ENCODE measurements at places on chromosomes 2 and 18.

DNA sequence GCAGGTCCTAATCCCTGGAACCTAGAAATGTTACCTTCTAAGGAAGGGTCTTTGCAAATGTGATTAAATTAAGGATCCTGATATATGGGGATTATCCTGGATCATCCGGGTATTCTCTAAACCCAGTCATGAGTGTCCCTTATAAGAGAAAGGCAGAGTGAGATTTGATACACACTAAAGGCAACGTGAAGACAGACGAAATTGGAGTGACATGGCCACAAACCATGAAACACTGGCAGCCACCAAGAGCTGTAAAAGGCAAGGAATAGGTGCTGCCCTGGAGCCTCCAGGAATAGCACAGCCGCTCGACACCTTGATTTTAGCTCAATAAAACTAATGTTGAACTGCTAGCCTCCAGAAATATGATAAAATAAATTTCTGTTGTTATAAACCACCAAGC is 45.0 kb downstream of the TPGS2 start:
- no peak for DNase-seq

- DNase-seq, result no peak
Measured at GRCh38 chr2:194020155-194020554, 1636.9 kb upstream of the SLC39A10 start.

- DNase-seq, result no peak
Measured at GRCh38 chr2:237262838-237263771, 150.9 kb downstream of the COL6A3 start.

DNA sequence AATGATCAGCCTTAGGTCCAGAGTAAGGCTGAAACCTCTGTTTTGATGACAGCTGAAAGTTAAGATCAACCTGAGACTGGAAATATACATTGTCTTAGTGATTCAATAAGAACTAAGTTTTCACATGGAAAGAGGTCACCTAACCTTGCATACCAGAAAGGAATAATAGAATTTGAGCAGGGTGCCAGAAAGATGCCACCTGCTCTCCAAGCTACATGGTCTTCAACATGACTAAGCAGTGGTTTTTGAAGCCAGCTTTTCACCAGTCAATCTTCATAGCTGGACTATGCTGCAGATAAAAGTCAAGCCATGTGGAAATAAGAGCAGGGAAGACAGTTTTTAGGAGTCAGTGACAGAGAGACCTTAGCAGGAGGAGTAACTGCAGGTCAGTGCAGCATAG is 589.4 kb upstream of the SYT4 start:
- DNase-seq, result no peak

GRCh38 chr2:213010106-213010779 is 141.2 kb downstream of the IKZF2 start:
- DNase-seq, result no peak

DNA sequence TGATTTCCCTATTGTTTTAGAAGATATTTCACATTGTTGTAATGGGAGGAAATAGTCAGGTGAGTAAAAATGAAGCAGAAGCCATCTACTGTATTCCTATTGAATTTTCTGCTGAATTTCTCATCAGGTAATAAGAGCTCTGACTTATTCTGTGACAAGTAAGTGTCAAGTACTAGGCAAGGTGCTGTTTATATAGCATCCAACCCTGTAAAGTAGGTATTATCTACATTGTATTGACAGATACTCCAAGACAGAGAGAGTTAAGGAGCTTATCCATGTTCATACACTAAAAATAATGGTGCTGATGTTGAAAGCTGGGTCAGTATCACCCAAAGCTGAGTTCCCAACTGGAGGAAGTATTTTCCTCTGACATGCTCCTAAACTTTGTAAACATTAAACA is 106.0 kb downstream of the KCNJ3 start:
- DNase-seq, result no peak

- no peak for DNase-seq
Measured at GRCh38 chr2:215746226-215746886, 267.0 kb downstream of the MREG start.

- DNase-seq, result no peak
Measured at GRCh38 chr2:165745916-165746315, 48.1 kb downstream of the GALNT3 start.

DNA sequence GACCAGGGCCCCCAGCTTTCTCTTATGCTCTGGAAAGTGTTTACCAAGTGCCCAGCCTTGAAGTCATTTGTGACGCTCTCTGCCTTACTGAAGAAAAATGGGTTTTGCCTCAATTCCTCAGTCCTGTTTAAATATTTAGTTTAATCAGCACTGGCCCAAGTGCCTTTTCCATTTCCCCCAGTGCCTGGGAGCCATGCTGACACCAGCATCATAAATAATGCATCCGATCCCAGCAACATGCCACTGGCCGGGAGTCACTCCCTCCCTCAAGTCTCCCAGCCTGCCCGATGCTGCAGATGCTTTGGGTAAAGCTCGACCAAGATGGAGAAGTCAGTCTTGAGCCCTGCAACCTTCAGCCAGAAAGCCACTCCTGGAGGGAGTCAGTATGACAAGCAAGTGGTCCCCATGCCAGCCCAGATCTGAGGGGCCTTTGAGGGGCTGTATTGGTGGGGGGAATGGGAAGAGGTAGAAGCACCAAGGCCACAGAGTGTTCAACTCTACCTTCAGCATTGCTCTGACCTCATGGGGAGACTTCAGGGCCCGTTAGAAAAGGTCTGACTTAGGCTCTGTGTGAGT is 12.0 kb upstream of the MTA3 start:
- no peak for DNase-seq

DNA sequence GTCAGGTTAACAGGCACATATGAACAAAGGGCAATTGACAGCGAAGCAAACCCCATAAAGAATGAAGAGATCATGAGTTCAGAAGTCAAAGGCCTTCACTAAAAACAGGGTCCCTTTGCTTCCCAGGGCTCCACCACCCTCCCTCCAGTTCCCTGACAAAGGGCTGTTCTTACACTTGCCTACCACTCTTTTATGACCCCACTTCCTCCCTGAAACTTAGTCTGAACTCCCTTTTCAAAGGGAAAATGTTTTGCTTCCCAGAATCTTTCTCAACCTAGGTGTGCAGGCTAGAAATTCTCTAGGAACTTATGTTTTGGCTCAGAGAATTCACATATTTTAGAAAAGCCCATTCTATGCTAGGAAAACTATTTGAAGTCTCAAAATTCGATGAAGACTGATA is 86.0 kb upstream of the ITGA4 start:
- no peak for DNase-seq

DNA sequence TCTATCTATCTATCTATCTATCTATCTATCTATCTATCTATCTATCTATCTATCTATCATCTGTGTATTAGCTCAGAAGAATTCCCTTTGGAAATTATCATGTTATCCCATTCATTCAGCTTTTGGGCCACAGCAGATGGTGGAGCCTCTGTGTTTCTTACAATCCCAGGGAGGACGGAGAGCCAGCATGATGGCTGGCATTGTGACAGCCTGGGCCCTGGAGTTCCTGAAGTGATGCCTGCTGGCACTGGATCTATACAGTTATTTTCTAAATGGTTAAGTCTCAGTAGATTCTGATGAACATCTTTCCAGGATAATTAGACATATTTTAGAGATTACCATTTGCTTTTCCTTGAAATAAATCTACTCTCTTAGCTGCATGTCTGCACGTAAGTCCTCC is 385.4 kb upstream of the NXPH2 start:
- no peak for DNase-seq

GRCh38 chr2:216339456-216340279 is 32.6 kb downstream of the MARCHF4 start:
- DNase-seq, result peak; percentile 38

GRCh38 chr2:950080-950966 is at the start of gene SNTG2:
SNTG2 (plus strand) TSS chr2:950849; CDS start chr2:950997, 148 bp downstream.
- DNase-seq, result no peak

DNA sequence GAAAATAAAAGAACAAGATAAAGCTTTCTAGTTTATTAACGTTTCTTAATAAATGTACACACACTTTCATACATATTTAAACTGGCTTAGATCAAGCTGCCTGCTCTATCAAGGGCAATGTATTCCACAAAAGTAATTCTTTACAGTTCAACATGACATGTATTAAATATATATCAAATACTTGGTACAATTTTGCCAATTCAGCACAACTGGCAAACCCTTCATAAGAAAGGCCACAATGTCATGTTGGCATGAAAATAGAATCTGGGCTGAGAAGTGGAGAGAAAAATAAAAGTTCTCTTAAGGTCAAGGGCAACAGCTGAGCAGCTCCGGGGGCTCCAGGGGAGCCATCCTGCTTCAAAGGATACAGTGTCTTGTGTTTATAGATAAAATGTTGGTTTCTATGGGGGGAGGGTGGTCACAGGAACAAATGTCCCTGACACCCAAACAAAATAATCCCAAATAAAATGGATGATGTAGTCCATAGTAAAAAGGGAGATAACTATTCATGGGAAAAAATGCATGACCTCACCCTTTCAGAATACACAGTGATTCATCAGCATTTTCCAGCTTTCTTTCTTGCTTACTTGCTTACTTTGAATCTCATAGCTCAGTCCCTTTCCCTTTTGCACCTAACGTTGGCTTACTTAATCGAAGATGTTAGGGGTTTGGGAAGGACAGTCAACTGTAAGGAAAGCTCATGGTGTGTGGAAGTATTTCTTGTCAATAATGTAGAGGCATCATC is 494.9 kb downstream of the NYAP2 start:
- DNase-seq, result peak; percentile 17

GRCh38 chr2:227817850-227818674 is 4.4 kb downstream of the CCL20 start:
- peak; percentile 10 for DNase-seq

- DNase-seq, result no peak
Measured at GRCh38 chr18:341102-341501, 73.3 kb upstream of the THOC1 start.

DNA sequence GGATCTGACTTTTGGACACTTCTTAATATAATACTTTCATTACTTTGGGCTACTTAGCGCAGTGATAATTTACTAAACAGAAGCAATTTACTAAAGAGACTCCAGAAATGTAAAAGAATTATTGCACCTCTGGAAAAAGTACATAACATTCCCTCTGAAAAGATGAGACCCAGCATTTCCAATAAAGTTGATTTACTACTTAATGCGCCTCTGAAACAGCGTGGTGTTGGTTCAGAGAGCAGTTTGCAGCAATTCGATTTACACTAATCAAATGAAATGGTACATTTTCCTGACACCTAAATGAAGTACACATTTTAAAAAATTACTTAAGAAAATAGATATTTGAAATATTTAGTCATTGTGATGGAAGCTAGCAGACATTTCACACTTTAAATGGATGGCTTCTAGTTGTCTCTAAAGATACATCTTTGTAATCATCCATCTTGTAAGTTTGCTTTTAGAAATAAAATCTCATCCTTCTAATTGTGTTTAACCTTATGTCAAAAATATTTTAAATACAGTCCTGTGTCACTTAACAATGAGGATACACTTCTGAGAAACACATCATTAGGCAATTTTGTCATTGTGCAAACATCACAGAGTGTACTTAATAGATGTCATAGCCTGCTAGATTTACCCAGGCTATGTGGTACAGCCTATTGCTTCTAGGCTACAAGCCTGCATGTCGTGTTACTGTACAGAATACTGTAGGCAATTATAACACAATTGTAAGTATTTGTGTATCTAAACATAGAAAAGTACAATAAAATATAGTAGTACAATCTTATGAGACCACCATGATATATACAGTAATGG is 284.6 kb upstream of the UBE2E3 start:
- DNase-seq, result no peak

DNA sequence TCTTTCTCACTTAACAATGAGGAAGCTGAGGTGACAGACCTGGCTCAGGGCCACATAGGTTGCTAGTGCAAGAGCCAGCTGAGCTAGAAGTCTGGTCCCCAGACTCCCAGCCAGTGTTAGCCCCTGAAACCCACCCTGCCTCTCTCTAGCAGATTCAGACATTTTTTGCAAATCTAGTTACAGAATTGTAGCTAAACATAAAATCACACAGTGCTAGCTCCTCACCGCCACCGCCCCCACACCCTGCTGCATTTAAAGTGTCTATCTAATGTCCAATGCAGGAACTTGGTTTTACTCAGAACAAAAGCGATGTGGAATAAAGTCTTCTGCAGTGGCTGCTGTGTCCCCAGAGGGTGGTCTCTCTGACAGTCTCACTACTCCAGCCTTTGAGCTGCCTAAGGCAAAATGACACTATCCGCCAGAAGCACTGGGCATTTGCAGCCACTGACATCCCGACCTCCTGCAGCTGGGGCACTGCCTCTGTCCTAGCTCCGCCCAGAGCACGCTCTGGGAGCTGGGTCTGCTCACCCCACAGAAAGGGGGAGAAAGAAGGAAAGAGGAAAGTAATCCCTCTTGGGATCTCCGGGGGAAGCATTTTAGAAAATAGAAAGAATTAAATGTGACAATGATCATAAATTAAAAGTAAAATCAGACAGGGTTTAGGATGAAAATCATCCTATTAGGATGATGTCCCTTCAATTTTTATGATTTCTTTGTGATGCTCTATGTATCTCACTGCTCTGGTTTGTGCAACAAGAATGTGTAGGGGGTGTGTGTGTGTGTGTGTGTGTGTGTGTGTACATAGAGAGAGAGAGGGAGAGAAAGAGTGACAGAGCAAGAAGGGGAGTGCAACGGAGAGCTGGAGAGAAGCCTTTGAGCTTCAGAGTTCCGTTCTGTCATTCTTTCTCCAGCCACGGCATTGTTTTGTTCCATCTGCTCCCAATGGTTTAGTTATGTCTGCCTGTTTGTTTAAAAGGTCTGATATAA is 50.5 kb upstream of the ST8SIA3 start:
- DNase-seq, result no peak

DNA sequence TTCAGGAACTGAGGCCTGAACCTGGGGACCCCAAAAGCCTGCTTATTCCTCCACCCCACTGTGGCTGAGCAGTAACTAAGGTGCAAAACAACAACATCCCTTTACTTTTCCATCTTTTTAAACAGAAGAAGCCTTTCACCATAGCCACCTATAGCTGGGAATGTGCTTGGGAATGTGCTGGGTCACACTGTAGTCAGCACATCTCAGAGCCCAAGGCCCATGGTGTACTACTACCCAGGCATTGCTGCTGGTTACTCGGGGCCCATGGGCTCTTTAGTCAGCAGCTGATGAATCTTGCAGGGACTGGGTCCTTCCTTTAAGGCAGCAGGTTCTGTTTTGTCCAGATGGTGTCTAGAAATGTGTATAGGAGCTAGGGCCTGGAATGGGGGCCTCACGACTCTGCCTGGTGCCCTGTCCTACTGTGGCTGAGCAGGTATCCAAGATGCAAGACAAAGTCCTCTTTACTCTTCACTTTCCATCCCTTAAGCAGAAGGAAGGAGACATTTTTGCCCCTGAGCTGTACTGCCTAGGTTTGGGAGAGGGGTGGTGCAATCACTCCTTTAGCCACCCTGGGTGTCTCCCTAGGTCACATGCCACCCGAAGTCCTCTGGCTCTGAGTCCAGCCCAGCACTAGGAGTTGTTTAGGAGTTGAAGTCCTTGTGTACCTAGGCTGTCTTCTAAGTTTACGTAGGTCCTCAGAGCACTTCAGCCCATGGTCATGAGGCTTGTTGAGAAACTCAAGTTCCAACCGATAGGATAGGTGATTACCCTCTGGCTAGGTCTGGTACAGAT is 70.1 kb downstream of the OXER1 start:
- DNase-seq, result no peak

- no peak for DNase-seq
Measured at GRCh38 chr2:235187806-235188205, 236.0 kb downstream of the SH3BP4 start.

- no peak for DNase-seq
Measured at GRCh38 chr2:4684921-4685320, 981.5 kb downstream of the DCDC2C start.

Measured in muscle of arm (tissue), 14 donors.